ENCODE measurements at places on chromosomes 2 and 18.

DNA sequence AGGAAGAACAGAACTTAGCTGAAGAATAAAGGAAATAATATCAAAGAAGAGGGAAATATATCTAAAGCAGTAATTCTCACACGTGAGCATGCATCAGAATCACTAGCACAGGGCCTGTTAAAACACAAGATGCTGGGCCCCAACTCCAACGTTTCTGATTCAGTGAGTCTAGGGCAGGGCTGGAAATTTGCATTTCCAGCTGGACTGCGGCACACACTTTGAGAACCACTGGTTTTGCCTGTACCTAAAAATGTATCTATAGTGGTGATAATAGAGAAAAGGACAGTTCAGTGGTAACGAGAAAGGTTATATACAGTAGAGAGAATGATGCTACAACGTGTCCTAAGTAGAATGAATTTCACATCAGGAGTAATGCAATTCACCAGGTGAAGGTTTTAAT, 11.2 kb downstream of the REV1 start:
- DNase-seq, result no peak

- no peak for DNase-seq
These were observed 25.2 kb upstream of the STON1 start for GRCh38 chr2:48504647-48505327.

DNA sequence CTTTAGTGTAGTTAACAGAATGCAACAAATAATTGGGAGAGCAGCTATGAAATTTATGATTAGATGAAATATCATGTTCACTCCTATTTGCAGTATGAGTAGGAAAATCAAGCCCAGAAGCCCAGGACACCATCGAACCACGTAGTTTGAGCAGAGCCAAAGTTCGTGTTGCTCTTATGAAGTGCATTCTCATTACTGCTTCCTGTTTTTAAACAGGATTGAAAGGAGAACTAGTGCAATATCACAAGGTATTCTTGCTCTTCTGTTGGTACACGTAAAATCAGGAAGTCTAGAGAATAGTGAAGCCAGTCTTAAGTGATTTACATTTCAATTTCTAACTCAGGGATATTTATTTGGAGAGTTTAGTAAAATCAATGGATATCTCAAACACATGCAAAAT, 21.1 kb downstream of the ARHGAP15 start:
- no peak for DNase-seq

DNA sequence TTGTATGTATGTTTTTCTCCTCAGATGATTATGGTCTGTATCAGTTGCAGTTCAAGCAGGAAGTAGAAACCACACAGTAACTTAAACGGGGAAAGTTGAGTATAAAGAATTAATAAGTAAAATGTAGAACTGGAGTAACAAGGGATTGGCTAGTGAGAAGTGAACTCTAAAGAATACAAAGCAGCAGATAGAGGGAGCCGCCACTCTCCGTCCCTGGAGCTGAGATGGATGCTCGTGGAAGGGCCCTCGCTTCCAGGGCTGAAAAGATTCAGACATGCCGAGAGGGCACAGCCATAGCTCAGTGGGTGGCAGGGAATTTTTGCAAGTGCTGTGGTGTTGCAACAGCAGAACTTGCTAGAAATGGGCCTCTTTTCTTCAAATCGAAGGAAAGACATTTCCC, 155.8 kb downstream of the COL6A3 start:
- DNase-seq, result no peak

- no peak for DNase-seq
These were observed 1658.2 kb upstream of the PIK3C3 start for GRCh38 chr18:40296717-40297413.

DNA sequence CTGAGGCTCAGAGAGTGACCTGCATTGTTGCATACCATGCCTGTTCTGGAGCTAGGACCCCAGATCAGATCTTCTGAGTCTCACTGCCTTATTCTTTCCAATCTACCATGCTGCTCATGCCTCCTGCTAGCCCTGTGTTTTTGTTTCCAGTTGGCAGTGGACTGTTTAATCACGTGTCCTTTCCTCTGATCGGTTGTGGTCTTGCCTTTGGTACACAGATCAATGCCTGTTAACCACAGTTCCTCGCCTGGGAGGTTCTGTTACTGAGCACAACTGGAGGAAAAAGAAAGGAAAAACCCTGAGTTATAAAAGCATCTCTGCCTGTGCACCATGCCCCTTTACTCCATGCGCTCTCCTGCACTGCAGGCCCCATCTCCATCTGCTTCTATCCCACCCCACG, 329.1 kb downstream of the SETBP1 start:
- DNase-seq, result no peak

DNA sequence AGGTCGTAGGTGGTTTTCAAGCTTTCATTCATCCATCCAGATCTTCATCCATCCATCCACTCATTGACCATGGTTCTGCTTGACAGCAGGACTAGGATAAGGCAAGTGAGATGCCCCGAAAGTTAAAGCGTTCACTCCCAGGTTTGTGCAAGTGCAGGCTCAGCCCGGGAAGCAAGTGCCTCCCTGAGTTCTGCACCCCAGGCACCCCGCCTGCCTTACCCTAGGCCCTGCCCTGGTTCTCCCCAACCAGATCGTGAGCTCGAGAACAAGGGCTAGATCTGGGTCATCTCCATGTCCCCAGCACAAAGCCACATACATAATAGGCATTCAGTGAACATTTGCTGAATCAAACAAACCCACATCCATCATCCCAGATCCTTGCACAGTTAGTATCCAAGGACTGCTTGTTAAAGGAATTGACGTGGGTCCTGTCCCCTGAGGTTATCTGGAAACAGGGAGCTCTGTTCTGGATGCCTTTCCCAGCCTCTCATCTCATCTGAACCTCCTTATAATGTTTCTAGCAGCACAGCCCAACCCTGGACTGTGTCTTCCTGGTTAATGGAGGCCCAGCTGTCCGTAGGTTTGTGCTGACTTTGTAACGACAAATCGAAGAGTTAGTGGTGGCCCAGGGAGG, 116.1 kb upstream of the GPC1 start:
- DNase-seq, result no peak

DNA sequence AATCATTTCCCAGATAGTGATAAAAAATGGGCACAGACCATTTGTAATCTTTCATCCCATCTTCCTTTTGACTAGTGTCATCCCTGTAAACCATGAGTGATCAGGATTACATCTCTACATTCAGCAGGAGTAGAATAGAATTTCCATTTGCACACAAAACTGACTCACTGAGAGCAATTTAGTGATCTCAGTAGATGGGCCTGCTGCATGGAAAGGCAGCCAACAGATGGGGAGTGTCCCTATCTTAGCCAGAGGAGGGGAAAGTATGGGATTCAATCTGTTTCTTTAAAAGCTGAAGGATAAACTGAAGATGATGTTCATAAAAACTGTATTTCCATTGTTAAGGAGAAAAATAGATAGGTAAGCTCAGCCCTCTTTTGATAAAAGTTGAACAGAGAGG, 441.7 kb downstream of the ZNF521 start:
- no peak for DNase-seq

GRCh38 chr18:64083916-64084315, 65.0 kb downstream of the LINC00305 start:
- DNase-seq, result no peak

DNA sequence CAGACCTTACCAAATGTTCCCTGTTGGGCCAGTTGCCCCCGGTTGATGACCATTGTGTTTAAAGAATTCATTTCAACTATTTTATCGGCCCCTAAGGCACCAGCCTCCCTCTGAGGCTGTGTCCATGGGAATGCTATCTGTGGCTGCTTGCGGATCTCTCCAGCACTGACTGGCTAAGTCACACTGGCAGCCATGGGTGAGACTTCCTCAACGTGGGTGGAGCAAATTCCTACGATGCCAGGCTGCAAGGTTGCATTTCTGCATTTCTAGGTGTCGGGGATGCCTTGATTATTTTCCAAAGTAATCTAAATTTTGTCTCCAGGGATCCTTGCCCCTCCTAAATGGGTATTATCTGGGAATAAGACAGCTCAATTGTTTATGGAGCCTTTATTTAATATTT, 6.2 kb downstream of the CXCR4 start:
- no peak for DNase-seq

DNA sequence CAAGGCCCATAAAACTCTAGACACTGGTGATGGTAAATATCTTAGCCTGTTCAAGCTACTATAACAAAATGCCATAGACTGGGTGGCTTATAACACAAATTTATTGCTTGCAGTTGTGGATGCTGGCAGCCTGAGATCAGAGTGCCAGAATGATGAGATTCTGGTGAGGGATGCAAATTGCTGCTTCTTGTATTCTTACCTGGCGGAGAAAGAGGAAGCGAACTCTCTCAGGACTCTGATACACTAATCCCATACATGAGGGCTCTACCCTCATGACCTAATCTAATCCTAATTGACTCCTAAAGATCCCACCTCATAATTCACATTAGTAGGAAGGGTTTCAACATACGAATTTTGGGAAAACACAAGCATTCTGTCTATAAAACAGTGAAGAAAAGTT, 4.6 kb upstream of the IER3IP1 start:
- no peak for DNase-seq

- DNase-seq, result no peak
These were observed 49.7 kb downstream of the SH2D6 start for GRCh38 chr2:85468096-85468703.

DNA sequence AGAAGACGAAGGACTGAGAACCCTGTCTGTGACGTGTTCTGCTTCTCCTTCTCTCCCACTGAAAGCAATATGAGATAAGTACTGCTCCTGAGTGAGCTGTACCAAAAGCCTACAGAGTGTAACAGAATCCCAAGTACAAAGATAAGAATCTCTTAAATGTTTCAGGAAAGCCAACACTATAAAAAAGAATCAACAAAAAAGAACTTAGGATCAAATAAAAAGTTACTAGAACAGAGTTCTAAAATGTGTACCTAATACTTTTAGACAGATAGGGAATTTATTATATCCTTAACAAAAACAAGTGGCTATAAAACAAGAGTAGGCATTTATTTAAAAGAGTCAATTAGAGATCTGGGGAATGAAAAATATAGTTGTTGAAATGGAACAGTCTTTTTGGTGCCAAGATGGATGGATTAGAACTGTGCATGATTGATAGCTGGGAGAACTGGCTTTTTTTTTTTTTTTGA, 49.0 kb downstream of the NCOA1 start:
- no peak for DNase-seq
